ENCODE measurements at places on chromosomes 7 and 10.

DNA sequence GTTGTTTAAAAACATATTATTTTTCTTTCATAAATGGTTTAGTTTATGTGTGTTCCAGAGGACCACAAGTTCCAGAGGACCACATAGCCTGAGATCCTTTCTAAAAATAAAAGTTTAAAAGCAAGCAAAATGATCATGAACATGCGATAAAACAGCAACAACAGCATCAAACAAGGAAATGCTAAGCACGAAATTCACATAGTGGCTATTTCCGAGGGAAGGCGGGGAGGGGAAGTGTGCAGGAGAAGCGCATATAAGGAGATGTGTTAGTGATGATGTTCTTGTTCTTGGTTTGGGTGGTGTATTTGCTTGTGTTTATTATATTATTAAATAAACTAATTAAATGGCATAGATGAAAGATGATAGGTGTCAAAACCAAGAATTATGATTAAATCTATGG lies 1.2 kb downstream of the TBATA start:
- no peak for DNase-seq

DNA sequence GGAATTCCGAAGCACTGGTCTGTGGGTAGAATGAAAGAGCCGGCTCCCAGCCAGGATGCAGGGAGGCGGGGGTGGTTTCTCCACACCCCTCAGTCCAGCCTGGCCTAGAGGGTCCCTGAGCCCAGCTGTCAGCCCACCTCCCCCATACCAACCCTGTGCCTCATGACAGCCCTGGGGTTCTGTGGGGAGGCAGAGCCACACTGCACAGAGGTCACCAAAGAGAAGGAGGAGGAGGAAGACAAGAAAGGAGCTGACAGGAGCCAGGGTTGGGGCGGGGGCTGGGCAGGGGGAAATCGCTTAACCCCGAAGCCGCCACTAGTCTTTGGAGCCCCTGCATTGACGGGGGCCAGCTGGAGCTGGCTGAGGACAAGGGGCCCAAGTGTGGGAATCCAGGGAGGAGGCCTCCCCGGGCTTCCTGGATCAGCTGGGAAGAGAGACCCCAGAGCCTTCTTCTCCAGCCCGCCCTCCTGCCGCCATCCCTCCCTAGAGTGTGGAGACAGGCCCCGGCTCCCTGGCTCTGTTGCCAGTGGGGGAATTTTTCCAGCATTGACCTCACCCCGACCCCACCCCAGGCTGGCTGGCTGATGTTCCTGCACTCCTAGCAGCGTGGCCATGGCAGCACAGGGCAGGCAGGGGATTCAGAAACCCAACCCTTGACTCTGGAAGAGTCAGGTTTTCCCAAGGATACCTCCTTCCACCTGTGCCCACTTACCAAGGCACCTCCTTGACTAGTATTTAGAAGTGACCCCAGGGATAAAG lies 32.5 kb downstream of the KAZALD1 start:
- DNase-seq: no peak

GRCh38 chr7:31648288-31648687 lies 38.7 kb upstream of the PPP1R17 start:
- DNase-seq: no peak

DNA sequence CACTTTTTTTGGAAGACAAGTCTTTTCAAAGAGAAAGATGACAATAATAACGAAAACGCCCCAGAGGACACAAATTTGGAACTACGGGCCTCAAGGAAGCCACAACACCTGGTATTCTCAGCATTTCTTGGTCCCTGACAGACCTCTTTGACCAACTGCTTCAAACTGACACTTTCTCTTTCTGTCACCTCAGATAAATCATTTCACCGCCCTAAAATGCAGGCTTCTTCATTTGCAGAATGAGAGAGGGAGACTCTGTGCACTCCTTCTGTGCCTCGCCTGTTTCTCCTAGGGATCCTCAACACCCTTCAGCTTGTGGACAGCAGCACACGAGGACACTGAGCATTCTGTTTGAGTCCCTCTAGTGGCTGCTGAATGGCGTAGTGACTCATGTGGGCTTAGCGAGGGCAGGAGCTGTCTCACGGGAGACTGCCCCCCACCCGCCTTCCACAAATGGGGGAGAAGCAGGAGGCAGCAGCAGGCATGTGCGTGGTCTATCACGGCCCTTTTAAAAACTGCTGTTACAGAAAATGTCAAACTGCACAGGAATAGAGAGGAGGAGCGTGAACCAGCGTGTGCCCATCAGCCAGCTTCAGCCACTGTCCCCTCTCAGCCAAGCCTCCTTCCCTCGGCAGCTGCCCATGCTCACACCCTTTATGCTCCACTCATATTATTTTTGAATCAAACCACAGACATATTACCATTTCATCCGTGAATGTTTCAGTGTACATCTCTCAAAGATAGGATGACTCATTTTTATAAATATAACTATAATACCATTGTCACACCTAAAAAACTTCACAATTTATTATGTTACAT lies 41.4 kb downstream of the GSDME start:
- DNase-seq: no peak

GRCh38 chr7:29875741-29876140 lies 69.4 kb downstream of the WIPF3 start:
- DNase-seq: no peak

DNA sequence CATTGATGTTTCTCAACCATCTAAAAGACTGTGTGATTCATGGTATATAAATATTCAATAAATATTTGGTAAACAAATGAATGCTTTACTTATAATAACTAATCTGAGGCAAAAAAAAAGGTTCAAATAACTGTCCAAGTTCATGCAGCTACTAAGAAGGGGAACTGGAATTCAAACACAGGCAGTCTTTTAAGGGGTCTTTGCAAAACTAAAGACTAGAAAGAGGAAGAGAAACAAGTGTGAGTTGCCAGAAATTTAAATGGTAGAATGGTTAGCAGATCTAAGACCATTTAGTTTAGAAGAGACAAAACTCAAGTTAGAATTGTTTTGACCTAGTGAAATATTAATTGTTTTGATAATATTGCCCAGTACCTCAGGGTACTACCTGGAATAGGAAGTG lies 642.0 kb upstream of the LRRN3 start:
- DNase-seq: no peak

- DNase-seq: no peak
Observed at GRCh38 chr10:28807760-28808613, 130.7 kb downstream of the BAMBI start.

- no peak for DNase-seq
Observed at GRCh38 chr7:151104411-151105235, 18.3 kb downstream of the AGAP3 start.

DNA sequence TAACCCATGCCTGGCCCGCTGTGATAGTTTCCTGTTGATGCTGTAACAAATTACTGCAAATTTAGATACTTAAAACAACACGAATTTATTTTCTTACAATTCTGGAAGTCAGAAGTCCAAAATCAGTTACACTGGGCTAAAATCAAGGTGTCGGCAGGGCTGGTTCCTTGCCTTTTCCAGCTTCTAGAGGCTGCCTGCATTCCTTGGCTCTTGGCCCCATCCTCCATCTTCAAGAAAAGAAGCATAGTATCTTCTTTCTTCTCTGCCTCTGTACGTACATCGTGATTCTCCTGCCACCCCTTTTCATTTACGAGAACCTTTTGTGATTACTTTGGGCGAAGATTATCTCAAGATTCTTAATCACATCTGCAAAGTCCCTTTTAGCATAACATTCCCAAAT lies 1.6 kb upstream of the TIAL1 start:
- DNase-seq: no peak

- DNase-seq: peak; percentile 55
Observed at GRCh38 chr10:52740913-52741675, 31.5 kb downstream of the MBL2 start.

GRCh38 chr7:133470-133869 lies 58.9 kb upstream of the FAM20C start:
- no peak for DNase-seq

DNA sequence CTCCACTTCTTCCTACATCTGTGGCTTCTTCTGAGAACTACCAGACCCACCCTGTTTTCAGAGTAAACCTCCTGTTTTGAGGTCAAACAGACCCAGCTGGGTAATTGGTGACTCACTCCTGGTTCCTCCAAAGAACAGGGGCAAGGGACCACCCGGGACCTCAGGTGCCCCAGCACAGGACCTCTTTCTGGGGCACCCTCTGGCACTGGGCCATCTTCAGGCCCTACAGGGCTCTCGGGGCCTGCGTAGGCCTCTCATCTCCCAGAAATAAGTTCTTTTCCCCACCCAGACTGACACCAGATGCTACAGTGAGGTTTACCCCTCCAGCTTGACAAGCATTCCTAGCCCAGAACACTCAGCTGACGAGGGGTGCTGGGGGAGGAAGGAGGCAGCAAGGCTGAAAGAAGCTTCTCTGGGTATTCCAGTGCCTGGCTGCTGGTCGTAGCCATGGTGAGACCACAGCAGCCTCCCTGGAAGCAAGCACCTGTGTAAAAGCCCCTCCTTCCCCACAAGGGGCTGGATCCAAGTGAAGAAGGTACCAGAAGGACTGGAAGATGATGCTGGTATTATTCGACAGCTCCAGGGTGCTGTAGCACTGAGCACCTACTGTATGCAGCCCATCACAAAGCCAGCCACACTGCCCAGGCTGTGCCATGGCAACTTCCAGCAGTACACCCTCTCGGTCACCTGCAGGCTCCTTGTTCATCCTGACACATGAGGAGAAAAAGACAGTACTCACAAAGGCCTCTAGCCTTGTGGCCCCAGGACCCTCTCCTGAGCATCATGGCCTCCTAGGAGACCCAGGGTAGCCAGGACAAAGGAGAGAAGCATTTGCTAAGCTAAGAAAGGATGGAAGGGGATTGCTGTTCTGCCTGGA lies 47.4 kb downstream of the ALOX5 start:
- DNase-seq: no peak

GRCh38 chr10:11448545-11449244 lies 162.8 kb downstream of the USP6NL start:
- no peak for DNase-seq

GRCh38 chr7:106050746-106051117 lies 61.4 kb downstream of the SYPL1 start:
- DNase-seq: no peak

- no peak for DNase-seq
Observed at GRCh38 chr10:117541909-117542705, 439 bp upstream of the EMX2 start.
